IPS DF 6.9 (cell line): ENCODE measurements at places on chromosomes 6 and 20.

DNA sequence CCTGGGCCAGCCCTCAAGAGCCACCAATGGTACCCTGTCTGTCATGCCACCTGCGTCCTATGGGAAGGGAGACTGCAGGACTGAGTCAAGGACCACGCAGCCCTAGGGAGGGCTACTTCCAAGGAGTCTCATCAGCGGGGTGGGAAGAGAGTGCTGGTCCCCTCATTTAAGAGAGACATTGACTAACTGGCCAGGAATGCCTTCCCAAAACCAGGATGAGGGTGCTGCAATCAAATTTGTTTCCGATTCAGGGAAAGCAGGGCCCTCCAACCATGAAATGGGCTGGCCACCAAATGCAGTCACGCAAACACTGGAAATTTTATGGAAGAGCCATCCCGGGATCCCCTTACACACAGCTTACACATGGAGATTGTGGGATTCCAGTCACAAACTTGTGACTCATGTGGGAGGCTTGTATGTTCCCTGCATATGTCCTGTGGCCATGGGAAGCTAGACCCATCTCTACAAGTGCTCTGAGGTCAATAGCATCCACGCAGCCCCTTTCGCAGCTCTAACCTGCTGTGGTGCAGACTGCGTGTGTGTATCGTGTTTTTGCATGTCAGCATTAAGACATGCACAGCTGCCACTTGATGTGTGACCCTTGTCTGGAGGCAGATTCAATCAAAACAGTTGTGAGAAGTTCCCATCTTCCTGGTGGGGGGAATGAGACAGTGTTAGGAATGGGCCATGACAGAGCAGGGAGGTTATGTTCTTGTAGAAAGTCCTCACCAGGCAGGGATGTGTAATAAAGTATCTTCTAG is 53.0 kb upstream of the CST7 start:
- DNase-seq, result no peak

GRCh38 chr20:20549267-20549612 is 163.2 kb downstream of the RALGAPA2 start:
- DNase-seq, result no peak

GRCh38 chr6:120805276-120805675 is 529.0 kb downstream of the TBC1D32 start:
- no peak for DNase-seq

DNA sequence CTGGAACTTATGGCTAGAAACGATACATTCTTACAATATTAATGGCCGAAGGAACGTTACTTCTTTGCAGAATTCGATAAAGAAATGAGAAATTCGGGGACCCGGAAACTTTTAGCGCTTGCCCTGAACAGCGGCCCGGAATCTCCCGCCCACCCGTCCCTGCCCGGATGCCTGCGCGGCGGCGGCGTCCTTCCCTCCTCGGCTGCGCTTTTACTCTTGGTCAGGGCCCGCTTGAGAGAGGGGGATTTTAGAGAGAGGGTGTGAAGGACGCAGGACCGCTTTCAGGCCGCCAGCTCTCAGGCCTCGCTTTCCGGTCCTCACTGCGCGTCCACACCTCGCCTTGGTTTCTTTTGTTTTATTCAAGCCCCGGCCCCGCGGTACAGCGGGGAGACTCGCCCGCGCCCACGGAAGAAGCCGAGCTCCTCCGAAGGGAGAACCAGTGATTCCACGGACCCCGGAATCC is 243.7 kb downstream of the ARID1B start:
- no peak for DNase-seq

DNA sequence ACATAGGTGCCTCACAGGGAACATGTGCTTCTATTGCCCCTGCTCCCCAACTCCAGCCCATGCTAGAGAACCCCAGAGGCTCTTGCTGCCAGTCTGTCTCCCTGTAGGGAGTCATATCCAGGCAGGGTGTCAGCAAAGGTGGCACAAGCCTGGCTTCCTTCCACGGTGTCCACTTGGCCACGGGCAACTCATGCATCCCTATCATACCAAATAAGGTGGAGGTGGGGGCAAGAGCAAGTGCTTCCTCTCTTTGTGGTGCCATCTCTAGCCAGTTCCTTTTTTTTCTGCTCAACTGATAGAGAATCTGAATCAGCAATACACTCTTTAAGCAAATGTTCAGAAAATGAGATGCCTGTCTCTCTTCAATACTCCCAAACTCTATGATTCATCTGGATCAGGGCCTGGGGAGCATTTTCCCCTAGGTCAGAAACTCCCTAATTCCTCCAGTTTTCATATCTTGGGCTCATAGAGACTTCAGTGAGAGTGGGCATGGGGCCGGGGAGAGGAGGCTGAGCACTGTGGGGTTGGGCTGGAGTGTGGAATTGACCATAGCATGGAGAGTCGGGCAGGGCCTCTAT is 105.1 kb upstream of the GPR6 start:
- no peak for DNase-seq

DNA sequence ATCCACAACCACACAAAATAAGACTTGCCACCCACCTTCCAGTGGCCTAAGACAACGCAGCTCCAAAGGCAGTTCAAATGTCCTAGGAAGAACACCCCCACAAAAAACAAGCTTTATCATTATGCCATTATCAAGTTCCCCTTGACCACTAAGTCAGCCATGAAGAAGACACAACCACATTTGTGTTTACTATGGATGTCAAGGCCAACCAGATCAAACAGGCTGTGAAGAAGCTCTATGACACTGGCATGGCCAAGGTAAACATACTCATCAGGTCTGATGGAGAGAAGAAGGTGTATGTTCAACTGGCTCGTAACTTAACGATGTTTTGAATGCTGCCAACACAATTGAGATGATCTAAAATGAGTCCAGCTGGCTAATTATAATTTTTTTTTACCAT is 26.1 kb downstream of the SEC63 start:
- DNase-seq, result no peak

DNA sequence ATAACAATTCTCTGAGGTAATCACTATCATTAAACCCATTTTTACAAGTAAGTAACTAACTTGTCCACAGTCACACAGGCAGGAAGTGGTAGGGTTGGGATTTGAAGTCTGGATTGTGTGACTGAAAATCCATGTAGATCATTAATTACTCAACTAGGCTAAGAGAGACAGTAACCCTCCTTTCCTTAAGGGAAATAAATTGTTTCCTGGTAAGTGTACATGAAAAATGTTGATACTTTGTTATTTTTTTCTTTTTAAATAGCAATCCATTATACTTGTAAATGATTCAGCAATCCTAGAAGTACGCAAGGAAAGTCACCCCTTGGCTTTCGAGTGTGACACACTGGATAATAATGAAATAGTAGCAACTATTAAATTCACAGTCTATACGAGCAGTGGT is 11.6 kb downstream of the SPACA1 start:
- DNase-seq, result no peak

DNA sequence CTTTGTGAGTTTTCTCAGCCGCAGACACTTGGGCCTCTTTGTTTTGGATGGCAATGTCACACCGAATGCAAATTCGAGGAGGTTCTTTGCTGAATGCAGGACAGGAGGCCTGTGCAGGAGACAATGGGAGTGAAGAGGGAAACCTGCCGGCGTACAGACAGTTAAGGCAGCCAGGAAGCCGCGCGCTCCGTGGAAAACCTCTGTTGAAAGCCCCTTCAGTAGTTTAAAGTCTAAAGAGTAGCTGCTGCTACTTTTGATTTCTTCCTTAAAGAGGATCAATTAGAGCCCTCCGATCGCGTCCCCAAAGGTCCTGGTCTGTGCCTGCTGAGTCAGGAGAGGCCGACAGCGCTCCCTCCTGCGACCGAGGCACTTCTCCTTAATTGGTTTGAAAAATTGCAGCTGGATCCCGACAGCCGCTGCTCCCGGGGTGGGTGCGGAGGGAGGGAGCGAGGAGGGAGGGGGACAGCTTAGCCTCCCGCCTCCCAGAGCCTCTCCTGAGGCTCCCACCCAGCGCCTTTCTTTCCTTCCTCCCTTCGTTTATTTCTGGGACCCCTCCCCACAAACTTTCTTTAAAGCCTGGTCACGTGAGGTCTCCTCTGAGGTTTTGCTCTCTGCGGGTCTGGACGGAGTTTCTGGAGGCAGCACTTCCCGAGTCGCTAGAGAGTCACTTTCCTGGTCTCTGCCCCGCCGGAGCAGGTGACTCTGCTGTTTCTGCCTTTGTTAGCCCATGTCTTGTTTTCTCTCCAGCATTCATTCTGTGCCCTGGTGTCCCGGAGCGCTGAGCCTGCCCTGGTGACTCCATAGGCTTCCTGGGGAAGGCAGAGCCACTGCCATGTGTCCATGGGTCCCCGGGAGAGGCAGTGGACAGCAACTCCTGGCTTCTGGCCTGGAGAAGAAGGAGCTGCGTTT is 22.3 kb upstream of the RPP40 start:
- no peak for DNase-seq

GRCh38 chr6:34223381-34223955 is 13.2 kb upstream of the HMGA1 start:
- DNase-seq, result no peak

DNA sequence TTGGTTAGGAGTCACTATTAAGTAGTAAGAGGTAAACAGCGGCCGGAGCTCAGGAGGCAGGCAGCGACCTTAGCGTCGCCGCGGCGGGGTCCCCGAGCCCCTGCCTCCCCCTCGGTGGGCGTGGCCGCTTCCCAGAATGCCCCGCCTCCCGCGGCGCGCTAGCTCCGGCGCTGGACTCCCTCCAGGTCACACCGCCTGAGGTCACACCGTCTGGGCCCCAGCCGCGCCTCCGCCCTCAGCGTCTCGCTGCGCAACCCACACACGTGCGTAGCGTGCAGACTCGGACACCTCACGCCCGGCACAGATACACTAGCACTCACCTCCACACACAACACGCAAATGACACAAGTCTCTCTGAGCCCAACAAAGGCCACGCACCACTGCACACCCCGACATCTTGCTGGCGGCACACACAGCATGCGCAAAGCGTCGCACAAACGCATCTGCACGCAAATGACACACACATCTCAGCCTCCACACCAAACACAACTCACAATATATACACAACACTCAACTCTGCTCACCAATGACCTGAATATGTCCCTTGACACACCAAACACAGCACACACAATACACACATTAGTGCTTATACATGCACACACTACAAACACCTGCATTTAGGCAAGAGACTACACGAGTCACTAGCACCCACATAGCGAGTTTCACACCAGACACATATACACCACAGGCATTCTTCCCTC is 17.6 kb upstream of the CDKN1A start:
- no peak for DNase-seq

- DNase-seq, result no peak
These were observed 211.2 kb upstream of the MARCKS start for GRCh38 chr6:113645986-113646385.

- DNase-seq, result no peak
These were observed 253.1 kb downstream of the SLC24A3 start for GRCh38 chr20:19465536-19465935.

GRCh38 chr20:61570646-61571195 is 318.7 kb downstream of the CDH4 start:
- DNase-seq, result no peak

GRCh38 chr20:24643731-24644626 is 174.6 kb downstream of the SYNDIG1 start:
- DNase-seq, result no peak

GRCh38 chr6:129744201-129744879 is 34.4 kb upstream of the ARHGAP18 start:
- no peak for DNase-seq

GRCh38 chr6:21022343-21023107 is 488.3 kb downstream of the CDKAL1 start:
- peak; percentile 5 for DNase-seq

DNA sequence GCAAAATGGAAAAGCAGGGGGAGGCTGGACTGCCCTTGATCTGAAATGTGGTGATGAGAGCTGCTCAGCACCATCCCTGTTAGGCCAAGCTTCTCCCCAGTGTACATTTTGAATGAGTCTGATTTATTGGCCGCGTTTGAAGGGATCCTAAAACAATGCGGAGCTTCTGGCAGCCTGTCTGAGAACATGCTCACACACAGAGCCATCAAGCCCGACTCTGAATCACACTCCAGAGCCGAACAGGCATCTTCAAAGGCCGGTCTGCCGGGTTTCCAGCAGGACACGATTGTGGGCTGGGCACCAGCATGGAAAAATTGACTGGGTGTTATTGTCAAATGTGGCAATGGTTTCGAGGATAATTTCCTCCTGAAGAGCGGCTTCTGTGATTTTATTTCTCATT is 235.9 kb downstream of the TFAP2C start:
- no peak for DNase-seq

- no peak for DNase-seq
These were observed 49.9 kb downstream of the ATG5 start for GRCh38 chr6:106275692-106276091.

GRCh38 chr6:105872249-105872648 is 213.9 kb upstream of the PRDM1 start:
- no peak for DNase-seq

GRCh38 chr6:21141616-21142303 is 451.8 kb upstream of the SOX4 start:
- DNase-seq, result no peak

- DNase-seq, result no peak
These were observed 22.6 kb upstream of the RIN2 start for GRCh38 chr20:19735446-19735845.

- DNase-seq, result no peak
These were observed 91.0 kb downstream of the HIVEP1 start for GRCh38 chr6:12103158-12103557.

- no peak for DNase-seq
These were observed 6.7 kb downstream of the PRDM13 start for GRCh38 chr6:99613409-99613704.

DNA sequence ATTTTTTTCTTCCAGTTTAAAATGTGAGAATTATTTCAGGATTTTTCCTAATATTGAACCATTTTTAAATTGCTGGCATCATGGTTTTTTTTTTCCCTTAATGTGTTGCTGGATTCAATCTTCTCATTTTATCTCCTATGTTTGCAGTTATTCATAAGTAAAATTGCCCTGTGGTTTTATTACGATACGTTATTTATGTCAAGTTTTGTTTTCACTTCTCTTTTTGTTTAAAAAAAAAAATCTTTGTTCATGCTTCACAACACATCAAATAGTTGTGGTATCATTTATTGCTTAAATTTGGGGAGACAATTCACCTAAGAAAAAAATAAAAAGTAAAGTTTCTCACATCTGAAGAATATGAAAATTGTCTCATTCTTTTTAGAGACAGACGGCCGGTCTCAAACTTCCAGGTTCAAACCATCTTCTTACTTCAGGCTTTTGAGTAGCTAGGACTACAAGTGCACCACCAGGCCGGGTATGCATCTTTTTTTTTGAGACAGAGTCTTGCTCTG is 239.3 kb upstream of the ID4 start:
- no peak for DNase-seq

GRCh38 chr6:141677598-141678211 is 455.0 kb upstream of the GJE1 start:
- DNase-seq, result no peak

- no peak for DNase-seq
These were observed 2.0 kb upstream of the LGSN start for GRCh38 chr6:63321821-63322220.

DNA sequence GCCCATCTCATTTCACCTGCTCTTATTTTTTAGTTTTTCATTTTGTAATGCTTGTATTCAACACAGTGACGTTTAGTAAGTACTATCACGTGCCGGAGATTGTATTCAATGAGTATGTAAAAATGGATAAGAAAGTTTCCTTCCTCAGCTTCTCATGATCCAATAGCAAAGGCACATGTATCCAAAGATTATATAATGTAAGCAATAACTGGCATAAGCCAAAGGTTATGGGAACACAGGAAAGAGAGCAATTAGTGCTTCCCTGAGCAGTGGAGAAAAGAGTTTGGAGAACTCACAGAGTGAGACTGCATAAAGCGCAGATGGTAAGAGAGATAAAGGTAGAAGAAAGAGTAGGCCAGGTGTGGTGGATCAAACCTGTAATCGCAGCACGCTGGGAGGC is 21.8 kb upstream of the LTV1 start:
- DNase-seq, result no peak

- no peak for DNase-seq
These were observed at the start of gene MC3R for GRCh38 chr20:56247954-56248782. Gene MC3R (plus strand): TSS chr20:56248732. CDS start chr20:56248844, 112 bp downstream.

- DNase-seq, result peak; percentile 31
These were observed 35.7 kb downstream of the KCNB1 start for GRCh38 chr20:49446808-49447207.
